ENCODE measurements at places on chromosomes 1 and 21. TPM values are rescaled to one million over a fixed set of nuclear protein-coding genes. Genes with fewer than 3 reads are reported as not detected.

- no peak for DNase-seq
- H3K4me3 ChIP-seq, result no peak overlapping the region
- H3K36me3 ChIP-seq, result peaks cover 51% of the 10 kb centered on the region
- peaks cover 79% of the 10 kb centered on the region for H3K4me1 ChIP-seq
- no peaks in the 10 kb centered on the region for H3K27me3 ChIP-seq
Measured at GRCh38 chr1:26702680-26703038, 6.8 kb downstream of the ARID1A start.

RAP1GAP gene
- total RNA-seq, result 0.03 TPM

VAMP4 gene
- total RNA-seq, result 4.2 TPM

CYP2J2 gene
- total RNA-seq, result not detected

- no peaks in the 10 kb centered on the region for H3K36me3 ChIP-seq
- no peaks in the 10 kb centered on the region for H3K4me1 ChIP-seq
- H3K27me3 ChIP-seq, result no peaks in the 10 kb centered on the region
- no peak overlapping the region for H3K4me3 ChIP-seq
Measured at GRCh38 chr1:51097171-51097570, 4.9 kb upstream of the C1orf185 start.

FALEC gene
- total RNA-seq, result not detected
